ENCODE measurements at places on chromosomes 16 and 17.

- DNase-seq: no peak
Measured at GRCh38 chr17:17352836-17353624, 49.9 kb downstream of the NT5M start.

- no peak for DNase-seq
Measured at GRCh38 chr16:86986809-86987487, 330.2 kb downstream of the C16orf95 start.

DNA sequence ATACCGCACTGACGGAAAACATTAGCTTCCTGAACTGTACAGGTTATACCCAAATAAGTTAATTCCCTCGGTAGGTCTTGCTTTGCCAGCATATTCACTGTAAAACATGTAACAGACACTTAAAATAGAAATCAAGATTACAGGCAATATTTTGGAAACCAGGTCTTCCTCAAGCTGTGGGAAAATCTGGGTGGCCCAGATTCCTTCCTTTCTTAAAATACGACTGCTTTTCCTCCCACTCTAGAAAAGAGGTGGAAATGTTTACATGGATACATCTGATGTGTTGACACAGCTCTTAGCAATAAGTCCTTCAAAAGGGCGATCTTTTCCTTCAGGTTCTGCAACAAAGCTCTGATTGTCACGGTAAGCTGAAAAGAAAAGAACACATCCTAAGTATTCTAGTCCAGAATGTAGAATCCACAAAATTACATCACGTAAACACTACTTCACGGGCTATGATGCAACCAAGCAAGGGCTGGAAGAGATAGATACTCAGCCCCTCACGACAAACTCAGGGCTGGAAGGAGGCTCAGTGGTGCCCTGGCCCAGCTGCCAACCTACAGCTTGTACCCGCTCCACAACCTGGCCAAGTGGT, 18.4 kb downstream of the STX8 start:
- DNase-seq: no peak

GRCh38 chr16:74700116-74700437, 585 bp downstream of the MLKL start:
- DNase-seq: peak; percentile 30

GRCh38 chr16:64615630-64616280, 506.1 kb downstream of the CDH11 start:
- no peak for DNase-seq

DNA sequence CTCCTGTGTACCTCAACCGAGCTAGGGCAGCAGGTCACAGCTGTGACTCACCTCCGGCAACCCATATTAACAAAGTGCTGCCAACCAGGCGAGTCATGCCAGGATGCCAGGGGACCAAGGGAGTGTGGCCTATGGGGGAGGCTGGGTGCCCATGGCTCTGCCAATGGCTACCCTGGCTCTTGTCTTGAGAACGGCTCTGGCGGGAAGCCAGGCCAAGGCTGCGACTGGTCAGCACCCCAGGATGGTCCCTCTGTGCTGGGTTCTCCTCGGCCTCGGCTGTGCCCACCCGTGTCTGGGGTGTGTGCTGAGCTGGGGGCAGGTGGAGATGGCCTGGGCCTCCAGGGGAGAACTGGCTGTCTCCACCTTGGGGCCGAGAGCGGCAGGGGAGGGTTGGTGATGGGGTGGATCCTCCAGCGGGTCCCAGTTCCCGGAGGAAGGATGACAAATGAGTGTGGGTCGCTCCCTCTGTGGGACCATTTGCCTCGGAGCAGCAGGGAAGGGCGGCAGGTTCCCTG, 75.8 kb downstream of the MRC2 start:
- no peak for DNase-seq

GRCh38 chr16:66649636-66650205, 45.2 kb downstream of the CMTM3 start:
- no peak for DNase-seq

GRCh38 chr17:42279776-42280630, 3.8 kb upstream of the STAT5B start:
- DNase-seq: no peak

DNA sequence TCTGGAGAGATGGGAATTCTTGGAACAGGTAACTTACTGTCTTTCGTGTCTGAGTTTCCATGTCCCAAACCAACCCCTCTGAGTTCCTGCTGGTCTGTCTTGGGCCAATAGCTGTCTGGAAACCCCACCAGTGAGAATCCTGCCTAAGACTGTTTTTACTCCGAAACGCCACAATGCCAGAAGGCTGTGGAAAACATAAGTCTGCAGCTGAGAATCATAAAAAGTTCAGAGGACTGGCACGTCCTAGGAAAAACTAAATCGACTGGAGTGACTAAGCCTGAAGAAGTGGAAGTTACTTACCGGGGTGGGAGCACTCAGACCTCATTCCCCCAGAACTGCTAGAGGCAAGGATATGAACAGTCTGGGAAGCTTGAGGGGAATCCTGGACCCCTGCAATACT, 13.3 kb downstream of the LRRC75A start:
- DNase-seq: no peak

DNA sequence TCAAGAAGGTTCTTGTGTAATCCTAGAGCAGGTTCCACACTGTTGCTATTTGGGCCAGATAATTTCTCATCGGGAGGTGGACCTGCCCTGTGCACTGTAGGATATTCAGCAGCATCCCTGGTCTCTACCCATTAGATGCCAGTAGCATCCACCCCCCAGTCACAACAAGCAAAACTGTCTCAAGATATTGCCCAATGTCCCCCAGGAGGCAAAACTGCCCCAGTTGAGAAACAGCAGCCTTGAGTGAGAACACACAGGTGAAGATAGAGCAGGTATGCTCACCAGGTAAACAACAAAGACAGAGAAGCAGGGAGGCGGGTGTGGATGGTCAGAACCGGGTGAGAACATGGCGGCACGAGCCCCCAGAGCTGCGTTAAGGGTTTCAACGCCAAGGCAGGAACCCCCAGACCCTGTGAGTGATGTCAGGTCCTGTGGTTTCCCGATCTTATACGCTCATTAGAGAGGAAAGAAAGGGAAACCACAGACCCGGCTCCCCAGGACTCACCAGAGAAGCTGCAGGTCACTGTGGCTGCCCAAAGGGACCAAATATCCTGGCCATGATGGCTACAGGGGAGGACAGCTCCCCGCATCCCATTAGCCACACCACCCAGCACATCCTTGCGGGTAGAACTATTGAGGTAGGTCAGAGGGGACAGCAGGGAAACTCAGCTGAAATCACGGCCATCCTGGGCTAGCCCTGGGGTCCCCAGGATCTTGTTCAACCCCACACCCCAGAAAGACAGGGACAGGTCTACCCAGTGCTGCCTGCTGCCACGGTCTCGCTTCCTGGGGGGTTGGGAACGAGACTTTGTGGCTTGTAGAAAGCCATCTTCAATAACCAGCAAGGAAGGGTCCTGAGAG, 21.2 kb downstream of the CDC42EP4 start:
- DNase-seq: no peak

DNA sequence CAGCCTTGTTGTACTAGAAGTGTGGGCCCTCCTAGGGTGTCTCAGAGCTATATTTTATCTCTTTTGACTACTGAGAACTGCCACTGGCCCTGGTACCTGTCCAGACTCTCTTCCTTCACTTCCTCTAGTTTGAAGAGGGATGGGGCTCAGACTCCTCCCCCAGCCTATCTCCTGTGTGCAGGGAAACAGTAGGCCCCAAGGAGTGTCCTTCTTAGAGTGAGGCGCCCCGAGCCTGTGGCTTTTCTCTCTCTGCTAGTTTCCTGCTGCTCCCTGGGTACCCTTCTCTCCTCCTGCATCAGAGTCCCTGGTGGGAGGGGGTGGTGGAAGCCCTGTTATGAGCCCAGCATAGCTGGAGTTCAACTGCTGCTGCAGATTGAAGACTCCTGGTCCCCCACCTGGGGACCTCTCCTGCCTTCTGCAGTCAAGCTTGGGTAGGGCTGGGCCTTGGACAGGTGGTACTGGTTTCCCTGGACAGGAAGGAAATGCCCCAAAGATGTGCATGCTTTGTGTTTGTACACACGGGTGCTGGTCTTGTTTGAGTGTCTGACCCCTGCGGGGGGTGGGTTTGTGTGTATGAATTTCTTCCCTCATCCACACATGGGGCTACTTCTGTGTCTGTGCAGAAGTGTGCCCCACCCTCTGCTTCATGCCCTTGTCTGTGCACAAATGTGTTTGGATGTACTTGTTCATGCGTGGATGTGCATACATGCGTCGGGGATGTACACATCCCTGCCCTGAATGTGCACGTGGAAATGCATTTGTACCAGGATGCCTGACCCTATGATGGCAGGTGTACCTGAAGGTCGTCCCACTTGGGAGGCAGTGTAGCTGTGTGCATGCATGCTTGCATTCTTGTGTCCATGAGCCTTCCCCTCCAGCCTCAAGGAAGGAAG, 6.9 kb downstream of the RARA start:
- no peak for DNase-seq

GRCh38 chr17:27613433-27613832, 17.6 kb upstream of the LGALS9 start:
- DNase-seq: no peak

GRCh38 chr17:2406903-2407790, 6.3 kb upstream of the MNT start:
- no peak for DNase-seq

DNA sequence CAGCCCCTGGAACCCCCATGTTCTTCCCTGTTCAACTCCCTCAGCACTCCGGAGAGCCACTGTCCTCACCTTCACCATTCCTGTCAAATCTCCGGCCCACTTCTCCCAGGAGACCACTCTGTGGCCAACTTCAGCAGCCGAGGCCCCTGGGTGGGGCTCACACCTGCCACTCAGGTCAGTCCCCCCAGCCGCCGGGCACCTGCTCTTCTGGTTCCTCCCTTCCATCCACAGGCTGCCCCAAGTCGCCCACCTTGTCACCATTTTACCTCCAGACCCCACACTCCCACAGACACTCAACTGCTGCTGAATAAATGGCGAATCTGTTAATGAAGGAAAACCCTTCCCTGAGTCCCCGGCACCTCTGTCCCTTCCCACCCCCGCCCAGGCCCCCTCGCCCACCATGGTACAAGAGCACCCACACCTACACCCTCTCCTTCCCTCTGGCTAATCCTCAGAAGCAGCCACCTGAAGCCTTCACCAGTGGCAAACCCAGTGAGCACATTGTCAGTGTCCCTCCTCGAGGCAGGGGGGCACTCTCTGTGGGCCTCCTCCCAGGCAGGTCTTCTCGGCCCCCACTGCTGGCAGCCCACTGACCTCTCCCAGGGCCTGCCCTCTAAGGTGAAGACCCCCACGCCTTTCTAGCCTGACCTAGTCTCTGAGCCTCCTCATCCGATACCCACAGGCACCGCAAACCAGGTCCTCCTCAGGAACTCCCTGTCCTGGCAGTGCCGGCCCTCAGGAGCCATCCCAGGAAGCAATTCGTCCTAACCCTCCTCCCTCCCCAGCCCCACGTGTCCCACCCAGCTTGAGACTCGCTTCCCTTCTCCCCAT, 8.2 kb downstream of the CANT1 start:
- DNase-seq: no peak

GRCh38 chr16:1772362-1772907, at the start of gene EME2:
Gene EME2, plus strand, starts transcription at chr16:1772810. Its CDS starts 418 bp downstream, at chr16:1773228.
- no peak for DNase-seq

- DNase-seq: no peak
Measured at GRCh38 chr16:57191056-57191571, 5.0 kb downstream of the RSPRY1 start.

DNA sequence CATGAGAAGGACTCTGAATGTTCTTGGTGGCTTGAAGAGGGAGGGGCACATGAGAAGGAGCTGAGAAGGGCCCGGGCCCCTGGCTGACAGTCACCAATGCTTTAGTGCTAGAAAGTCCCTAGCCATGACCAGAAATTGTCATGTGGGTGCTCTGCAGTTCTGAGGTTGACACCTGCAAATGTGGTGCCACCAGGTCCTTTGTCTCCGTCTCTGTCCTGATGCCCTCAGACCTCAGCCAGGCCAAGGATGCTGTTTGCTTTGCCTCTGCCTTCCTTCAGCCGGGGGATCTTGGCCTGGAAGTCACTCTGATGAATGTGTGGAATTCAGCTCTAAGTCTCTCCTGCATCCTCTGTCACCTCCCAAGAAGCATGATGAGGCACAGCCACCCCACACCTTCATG, 63.6 kb downstream of the TNFRSF13B start:
- no peak for DNase-seq

GRCh38 chr17:75642182-75642783, 9.0 kb downstream of the SMIM5 start:
- no peak for DNase-seq

- DNase-seq: no peak
Measured at GRCh38 chr16:12519986-12520385, 283.7 kb downstream of the CPPED1 start.

DNA sequence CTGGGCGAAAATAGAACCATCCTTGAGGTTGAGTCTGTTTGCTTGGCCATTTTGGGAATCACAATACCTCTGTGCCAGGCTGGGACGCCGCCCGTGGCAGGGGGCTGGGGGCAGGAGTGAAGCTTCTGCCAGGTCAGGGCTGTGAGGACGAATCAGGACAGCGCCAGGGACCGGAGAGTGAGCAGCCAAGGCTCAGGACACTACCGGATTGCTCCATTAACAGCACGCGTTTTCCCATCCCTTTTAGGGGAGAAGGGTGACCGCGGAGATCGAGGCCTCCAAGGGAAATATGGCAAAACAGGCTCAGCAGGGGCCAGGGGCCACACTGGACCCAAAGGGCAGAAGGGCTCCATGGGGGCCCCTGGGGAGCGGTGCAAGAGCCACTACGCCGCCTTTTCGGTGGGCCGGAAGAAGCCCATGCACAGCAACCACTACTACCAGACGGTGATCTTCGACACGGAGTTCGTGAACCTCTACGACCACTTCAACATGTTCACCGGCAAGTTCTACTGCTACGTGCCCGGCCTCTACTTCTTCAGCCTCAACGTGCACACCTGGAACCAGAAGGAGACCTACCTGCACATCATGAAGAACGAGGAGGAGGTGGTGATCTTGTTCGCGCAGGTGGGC, 23.4 kb downstream of the C1QTNF1 start:
- DNase-seq: no peak

- DNase-seq: no peak
Measured at GRCh38 chr16:30018731-30019158, 4.3 kb upstream of the C16orf92 start.

DNA sequence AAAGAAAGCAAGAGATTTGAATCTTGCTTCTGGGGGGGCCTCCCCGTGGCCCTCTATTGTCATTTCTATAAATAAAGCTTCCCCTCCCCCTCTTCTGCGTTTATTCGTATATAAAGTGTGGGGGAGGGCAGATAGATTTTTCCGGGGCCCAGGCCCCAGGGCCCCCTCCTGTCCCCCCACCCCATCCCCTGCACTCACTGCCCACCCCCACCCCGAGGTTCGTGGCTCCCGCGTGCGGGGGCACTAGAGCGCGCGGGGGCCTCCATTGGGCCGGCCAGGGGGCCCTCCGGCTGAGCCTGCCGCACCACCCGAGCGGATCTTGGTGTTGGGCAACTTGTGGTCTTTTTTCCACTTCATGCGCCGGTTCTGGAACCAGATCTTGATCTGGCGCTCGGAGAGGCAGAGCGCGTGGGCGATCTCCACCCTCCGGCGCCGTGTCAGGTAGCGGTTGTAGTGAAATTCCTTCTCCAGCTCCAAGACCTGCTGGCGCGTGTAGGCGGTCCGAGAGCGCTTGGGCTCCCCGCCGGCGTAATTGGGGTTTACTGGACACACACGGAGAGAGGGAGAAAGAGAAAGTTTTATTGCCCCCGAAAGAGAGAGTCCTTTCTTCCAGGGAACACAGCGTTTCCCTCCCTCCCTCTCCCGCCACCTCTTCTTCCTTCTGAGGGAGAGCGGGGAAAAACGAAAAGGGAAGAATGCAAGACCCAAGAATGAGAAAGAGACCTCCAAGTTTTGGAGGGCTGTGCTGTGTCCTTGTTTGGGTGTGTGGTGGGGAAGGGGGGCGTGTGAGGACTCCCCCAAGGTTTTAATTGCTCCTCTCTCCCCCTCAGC, 1.5 kb downstream of the HOXB4 start:
- no peak for DNase-seq

Data from NCI-H526 (cell line).